NCI-H1694 (cell line): ENCODE measurements at places on chromosomes 3 and 15.
A peak's percentile ranks its signal among the peaks of the same experiment; 100 is the strongest.

DNA sequence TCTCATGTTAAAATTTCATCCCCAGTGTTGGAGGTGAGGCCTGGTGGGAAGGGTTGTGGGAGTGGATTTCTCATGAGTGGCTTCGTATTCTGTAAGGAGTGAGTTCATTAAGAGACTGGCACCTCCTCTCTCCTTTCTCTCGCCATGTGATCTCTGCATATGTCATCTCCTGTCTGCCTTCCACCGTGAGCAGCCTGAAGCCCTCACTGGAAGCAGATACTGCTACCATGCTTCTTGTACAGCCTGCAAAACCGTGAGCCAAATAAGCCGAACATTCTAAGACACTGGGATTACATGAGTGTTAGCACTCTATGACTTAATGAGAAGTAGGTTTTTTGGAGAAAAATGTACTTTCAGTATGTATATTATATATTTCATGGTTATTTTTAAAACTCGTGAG is 6.8 kb upstream of the GABPB1 start:
- no peak for DNase-seq

- DNase-seq: no peak
Observed at GRCh38 chr15:52715411-52715810, 36.2 kb upstream of the ATOSA start.

DNA sequence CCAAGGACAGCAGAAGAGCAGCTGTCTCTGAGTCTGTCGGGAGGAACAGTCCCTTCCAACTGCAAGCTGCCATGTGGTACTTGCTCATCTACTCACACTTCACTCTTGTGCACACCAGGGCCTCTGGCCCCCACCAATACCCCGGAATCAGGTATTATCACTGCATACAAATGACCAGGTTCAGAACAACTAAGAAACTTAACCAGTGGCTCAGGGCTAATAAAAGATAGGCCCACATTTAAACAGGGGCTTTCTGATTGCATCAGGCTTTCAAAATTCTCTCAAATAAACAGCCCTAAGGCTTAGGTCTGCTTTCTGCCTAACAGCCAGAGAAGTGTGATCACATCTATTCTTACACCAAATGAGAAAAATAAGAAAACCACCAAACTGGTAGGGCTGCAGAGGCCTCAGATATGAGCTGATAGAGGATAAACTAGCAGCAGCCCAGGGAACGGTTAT is 20.7 kb downstream of the CCDC12 start:
- DNase-seq: no peak

- no peak for DNase-seq
Observed at GRCh38 chr15:45333550-45333949, 44.8 kb downstream of the GATM start.

- no peak for DNase-seq
Observed at GRCh38 chr3:161070980-161071663, 34.0 kb downstream of the B3GALNT1 start.

GRCh38 chr3:115251509-115251908 is 104.4 kb upstream of the ZBTB20 start:
- no peak for DNase-seq

- no peak for DNase-seq
Observed at GRCh38 chr3:177385186-177385585, 187.9 kb upstream of the TBL1XR1 start.

DNA sequence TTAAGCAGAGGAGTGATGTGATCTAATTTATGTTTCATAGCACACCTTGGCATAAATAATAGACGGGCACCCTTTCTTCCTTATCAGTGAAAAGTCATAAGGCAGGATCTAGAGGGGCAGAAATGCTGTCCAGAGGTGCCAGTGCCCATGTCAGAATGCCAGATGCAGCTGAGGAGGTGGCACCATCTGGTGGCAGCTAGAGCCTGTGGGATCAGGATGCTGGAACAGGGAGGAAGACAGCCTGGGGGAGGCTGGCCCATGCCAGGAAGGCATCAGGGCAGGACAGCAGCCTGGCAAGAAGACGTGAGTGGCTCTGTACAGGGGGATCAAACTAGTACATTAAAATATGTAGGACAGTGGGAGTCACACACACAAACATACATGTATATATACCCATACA is 16.5 kb downstream of the MYH15 start:
- peak; percentile 10 for DNase-seq

- no peak for DNase-seq
Observed at GRCh38 chr3:197308591-197308990, 10.2 kb upstream of the DLG1 start.

GRCh38 chr3:4898454-4899313 is 80.6 kb upstream of the BHLHE40 start:
- no peak for DNase-seq

DNA sequence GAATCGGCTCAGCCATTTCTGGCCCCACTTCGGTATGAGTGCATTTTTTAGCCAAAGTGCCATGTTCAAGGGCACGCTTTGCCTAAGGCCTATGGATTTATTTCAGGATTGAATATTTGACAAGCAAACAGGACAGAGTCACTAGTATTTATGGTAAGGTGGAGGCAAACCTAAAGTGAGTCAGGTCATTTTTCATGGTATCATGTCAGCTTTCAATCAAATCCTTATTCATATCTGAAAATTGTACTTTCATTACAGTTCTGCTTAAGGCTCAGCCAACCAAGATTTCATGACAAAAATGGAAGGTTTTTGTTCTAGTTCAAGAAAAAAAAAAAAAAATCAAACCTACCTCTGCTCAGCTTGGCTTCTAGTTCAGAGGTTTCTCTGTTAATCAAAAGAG is 30.5 kb upstream of the ICE2 start:
- no peak for DNase-seq

- DNase-seq: no peak
Observed at GRCh38 chr15:36947035-36947719, 153.2 kb downstream of the MEIS2 start.

DNA sequence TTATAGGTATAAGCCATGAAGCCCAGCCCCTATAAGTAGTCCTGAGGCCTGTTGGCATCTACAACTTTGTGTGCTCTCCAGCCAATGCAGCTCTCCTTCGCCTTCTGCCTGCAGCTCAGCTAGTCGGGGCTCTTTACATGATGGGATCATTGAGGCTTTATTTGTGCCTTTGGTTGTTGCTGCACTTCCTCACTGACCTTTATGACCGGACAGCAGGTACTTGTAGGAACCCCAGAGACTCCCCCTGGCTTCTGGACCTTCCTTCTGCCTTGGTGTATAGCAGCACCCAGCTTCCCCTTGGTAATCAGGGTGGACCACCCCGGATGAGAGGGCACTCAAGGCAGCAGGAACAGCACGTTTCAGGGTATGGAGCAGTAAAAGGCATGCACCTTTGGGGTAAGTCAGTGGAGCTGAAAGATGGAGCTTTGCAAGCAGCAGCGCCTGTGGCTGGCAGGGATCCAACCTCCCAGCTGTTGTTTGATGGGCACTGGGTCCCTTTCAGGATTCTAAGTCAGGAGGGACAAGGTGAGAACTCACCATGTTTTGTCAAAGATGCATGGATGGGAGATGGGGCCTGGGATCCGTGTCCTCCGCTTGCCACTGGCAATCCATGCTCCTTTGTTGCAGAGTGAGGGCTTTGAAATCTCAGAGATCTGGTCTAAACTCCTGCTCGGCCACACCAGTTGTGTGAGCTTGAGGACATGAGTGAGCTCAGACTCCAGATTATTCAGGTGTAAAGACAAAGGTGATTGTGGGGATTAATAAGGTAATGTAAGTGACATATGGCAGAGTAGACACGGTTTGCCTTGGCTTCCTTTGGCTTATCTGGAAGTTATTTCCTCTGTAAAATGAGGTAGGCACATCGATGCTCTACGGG is 65.1 kb upstream of the KLF13 start:
- no peak for DNase-seq

- no peak for DNase-seq
Observed at GRCh38 chr3:77186728-77187127, 146.8 kb downstream of the ROBO2 start.

- DNase-seq: peak; percentile 21
Observed at GRCh38 chr3:65732051-65732935, 306.4 kb downstream of the MAGI1 start.

- DNase-seq: no peak
Observed at GRCh38 chr15:90201944-90202375, 830 bp downstream of the SEMA4B start.

DNA sequence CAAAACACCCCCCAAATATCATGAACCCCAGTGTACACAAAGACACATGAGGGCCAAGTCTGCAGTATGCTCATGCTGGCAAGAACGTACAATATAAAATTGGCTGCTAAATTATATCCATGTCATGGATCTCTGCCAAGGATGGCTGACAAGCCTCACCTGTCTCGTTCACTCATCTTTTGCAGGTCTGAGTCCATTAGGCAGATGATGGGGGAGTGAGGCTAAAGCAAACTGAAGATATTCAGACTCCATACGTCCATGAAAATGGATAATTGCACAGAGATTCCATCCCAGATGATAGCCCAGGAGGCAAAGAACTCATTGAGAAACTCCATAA is 122.3 kb upstream of the PTPRG start:
- DNase-seq: no peak

GRCh38 chr3:179881791-179882190 is 154.9 kb downstream of the PEX5L start:
- DNase-seq: no peak

- no peak for DNase-seq
Observed at GRCh38 chr15:25862472-25863110, 536 bp downstream of the ATP10A start.

DNA sequence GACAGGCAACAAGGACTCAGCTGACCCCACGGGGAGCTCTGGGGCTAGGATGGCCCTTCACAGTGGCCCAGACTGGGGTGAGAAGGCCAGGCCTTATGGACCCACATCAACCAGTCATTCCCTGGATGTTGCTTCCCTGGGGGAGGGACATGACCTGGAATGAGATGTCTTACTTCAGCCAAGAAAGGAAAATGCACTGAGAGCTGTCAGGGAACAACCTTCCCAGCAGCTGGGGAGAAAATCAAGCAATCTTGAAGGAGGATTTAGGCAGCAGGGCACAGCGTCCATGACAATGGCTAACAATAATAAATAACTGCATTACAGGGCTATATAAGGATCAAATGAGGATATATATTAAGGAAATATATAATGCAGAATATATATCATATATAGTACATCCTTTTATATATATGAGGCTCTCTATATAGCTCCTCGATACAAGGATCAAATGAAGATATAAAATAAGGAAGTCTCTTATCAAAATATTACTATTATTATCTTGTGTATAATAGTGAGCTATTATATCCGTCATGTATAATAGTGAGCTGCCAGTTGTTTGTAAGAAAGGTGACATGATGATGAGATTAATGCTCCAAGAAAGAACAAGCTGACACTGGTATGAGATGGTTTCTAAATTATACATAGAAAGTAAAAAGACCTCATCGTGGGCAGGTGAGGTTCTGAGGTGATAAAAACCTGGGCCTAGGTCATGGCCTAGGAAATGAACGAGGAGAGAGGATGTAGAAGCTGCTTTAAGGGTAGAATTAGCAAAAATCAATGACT is 117.8 kb upstream of the LIPC start:
- DNase-seq: no peak

DNA sequence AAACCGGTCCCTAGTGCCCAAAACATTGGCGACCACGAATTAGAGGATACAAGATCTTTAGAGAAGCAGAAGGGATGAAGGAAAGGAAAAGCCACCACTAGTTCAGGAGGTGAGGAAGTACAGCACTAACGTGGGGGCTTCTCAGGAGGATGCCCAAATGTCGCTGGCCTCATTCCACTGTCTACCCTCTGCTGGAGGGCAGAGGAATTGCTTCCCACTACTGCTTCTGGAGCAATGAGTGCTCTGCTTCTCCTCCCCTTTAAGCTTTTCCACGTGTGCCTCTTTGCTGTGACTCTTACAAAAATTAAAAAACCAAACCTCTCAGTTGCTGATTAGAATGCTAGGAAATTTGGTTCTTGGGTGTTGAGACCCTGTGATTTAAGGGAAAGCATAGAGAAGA is 281.3 kb downstream of the CLSTN2 start:
- DNase-seq: no peak

GRCh38 chr3:50502225-50502583 is 1.2 kb downstream of the CACNA2D2 start:
- no peak for DNase-seq

- DNase-seq: no peak
Observed at GRCh38 chr15:46713045-46713444, 1004.3 kb upstream of the SEMA6D start.

- no peak for DNase-seq
Observed at GRCh38 chr15:71742964-71743363, 67.4 kb upstream of the NR2E3 start.

GRCh38 chr15:99305761-99306505 is 54.7 kb downstream of the LRRC28 start:
- DNase-seq: peak; percentile 28

GRCh38 chr15:64875641-64876223 is 34.0 kb downstream of the PLEKHO2 start:
- no peak for DNase-seq

DNA sequence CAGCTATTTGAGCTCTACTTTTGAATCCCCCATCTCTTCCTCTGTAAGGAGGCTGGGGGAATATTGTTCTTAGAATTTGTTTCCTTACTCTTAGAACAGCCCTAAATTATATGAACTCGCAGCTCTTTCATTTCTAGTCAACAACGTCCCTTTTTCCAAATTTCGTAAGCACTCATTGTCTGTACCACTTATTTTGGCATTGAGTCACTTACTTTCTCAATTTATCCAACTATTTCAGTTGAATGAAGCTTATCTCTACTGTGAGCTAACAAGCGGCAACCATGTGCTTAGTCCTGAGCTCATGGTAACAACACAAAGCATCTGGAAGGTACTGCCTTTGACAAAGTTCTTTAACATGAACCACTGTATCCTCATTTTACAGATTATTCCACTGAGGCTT is 191.1 kb downstream of the GREM1 start:
- DNase-seq: no peak

DNA sequence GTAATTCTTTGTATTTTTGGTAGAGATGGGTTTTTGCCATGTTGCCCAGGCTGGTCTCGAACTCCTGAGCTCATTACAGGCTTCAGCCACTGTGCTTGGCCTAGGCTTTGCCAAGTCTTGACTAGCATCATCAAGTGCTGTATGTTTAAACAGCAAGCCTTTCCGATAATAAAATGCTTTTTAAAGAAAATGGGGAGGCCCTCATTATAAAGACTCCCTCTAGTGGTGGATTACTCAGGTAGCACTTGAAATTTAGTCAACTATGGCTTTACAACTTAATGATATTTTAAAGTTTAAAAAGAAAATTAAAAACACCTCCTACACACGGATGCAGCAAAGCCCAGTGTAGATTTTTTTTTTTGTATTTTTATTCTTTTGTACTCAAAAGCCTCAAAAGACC is 213.6 kb downstream of the GAP43 start:
- no peak for DNase-seq

GRCh38 chr3:47747558-47747957 is 34.1 kb downstream of the SMARCC1 start:
- DNase-seq: no peak

- no peak for DNase-seq
Observed at GRCh38 chr15:58115692-58116091, 22.5 kb upstream of the AQP9 start.

GRCh38 chr3:110174908-110175307 is 837.6 kb upstream of the DPPA4 start:
- no peak for DNase-seq

DNA sequence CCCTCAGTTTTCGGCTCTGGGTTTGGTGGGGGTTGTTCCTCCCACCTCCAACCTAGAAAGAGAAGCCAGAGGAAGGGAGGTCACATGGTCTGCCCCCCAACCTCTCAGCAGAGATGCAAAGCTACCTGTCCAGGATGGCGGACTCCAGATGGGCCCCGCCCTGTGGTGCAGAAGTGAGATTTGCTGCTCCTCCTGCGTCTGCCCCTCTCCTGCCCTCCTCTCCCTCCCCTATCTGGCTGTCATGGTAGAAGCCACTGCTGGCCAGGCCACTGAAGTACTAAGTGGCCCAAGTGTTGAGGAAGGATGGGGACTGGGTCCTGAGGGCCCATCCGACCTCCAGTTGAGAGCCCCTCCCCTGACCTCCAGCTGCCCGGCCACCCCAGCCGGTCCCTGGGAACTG is 2.1 kb upstream of the SEMA3B start:
- no peak for DNase-seq
